ENCODE measurements at places on chromosomes 3 and 15.

- DNase-seq: no peak
Observed at GRCh38 chr3:13254028-13254951, 165.8 kb downstream of the NUP210 start.

DNA sequence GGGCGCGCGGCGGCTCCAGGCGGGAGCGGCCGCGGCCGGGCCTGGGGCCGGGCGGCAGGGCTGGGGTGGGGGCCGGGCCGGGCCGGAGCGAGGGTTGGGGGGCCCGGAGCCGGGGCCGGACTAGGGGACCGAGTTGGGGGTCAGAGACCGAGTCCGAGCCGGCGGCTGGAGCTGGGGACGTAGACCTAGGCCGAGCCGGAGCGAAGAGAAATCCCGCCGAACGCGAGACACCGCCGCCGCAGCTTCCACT lies 37.3 kb downstream of the HMCES start:
- DNase-seq: no peak

GRCh38 chr3:161415506-161416231 lies 44.4 kb upstream of the SPTSSB start:
- DNase-seq: no peak

GRCh38 chr15:90232941-90233386 lies 777 bp downstream of the CIB1 start:
- DNase-seq: no peak

GRCh38 chr3:170907637-170908234 lies 701 bp downstream of the EIF5A2 start:
- no peak for DNase-seq

- no peak for DNase-seq
Observed at GRCh38 chr3:99845999-99846398, 28.3 kb downstream of the CMSS1 start.

All from T-helper 9 cell (primary cell).